ENCODE measurements at places on chromosomes 2 and 18. TPM values are rescaled to one million over a fixed set of nuclear protein-coding genes. Genes with fewer than 3 reads are reported as not detected.

KYNU gene
- 0.84 TPM for total RNA-seq

SLC8A1 gene
- total RNA-seq = 36.8 TPM

SETBP1 gene
- 20.5 TPM for total RNA-seq

GPR45 gene
- total RNA-seq = not detected

PLGLB2 gene
- total RNA-seq = 0.80 TPM

PDE1A gene
- 12.9 TPM for total RNA-seq

AFF3 gene
- 7.2 TPM for total RNA-seq
